ENCODE measurements at places on chromosomes 11 and 22. TPM values are rescaled to one million over a fixed set of nuclear protein-coding genes. Genes with fewer than 3 reads are reported as not detected.

DNA sequence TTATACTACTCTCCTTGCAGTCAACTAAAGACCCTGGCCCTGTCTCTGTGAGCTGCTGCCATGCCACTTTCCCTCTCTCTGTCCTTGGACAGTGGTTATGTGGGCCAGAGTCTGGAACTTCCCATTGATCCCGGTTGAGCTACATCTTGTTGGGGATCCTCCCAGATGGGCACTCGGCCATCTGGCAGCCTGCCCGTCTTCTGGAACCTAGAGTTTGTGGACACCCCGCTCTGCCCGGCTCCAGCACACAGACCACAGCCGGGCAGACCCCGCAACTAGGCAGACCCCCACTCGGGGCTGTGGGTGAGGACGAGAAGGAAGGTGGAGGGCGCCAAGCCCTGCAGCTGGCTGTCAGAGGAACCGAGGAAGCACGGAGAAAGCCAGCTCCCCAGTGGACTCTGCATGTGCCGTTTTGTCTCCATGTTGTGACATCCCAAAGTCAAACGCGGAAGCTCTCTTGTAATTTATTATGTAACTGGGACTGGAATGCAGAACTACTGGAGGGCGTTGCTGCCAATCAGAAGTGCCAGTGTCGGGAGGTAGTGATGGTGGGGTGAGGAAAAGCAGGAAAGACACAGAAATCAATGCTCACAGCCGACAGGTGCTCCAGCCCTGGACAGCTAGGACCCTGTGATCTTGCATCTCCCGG, 207.7 kb downstream of the CEP164 start:
- no peaks in the 10 kb centered on the region for H3K36me3 ChIP-seq
- no peaks in the 10 kb centered on the region for H3K27me3 ChIP-seq
- H3K27ac ChIP-seq = no peak overlapping the region
- DNase-seq = peak; percentile 63

DNA sequence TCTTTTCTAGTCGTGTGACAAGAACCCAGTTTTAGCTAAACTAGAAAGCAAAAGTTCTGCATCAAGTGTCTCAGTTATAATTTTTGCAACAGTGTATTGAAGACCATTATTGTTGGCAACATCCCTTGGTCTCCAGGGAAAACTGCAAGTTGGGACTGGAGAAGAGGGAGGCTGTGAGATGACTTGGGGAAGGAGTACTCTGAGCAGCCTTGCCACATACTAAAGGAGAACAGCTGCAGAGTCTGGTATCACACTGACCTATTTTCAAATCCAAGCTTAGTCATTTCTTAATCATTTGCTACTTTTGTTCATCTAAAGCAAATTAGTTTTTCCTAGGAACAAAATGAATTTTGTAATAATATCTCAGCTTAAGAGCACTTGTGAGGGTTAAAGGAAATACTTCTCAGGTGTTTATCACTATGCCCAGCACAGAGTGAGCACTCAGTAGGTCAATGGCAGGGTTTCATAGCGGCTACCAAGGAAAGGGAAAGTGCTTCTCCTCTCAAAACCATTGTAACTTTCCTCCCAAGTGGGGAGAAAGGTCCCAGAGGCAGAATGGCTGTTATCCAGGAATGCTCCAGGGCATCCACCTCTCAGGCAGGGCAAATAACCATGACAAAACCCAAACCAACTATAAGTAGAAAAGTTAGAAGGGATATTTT, 247.1 kb downstream of the C11orf87 start:
- no peak overlapping the region for H3K27ac ChIP-seq
- no peaks in the 10 kb centered on the region for H3K36me3 ChIP-seq
- H3K4me3 ChIP-seq = no peak overlapping the region
- DNase-seq = peak; percentile 4

DNA sequence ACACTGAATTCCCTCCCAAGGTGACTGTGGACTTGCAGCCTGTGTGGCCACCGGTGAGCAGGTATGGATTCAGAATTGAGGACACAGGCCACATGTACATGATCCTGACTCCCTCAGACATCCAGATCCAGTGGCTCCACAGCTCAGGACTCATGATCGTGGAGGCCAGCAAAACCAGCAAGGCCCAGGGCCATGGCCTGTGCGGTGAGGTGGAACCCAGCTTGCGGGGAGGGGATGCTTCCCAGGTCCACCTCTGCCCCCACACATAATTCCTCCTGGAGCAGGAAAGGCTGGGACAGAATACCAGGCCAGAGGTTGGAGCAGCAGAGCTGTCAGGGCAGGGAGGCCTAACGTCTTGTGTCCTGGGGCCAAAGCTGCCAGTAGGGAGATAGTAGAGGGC, 82.1 kb downstream of the OTOG start:
- no peaks in the 10 kb centered on the region for H3K36me3 ChIP-seq
- H3K27ac ChIP-seq = no peak overlapping the region
- no peaks in the 10 kb centered on the region for H3K27me3 ChIP-seq
- DNase-seq = no peak
- H3K4me3 ChIP-seq = no peak overlapping the region

The NPAS4 gene
- total RNA-seq = not detected

The OR10A2 gene
- not detected for total RNA-seq

DNA sequence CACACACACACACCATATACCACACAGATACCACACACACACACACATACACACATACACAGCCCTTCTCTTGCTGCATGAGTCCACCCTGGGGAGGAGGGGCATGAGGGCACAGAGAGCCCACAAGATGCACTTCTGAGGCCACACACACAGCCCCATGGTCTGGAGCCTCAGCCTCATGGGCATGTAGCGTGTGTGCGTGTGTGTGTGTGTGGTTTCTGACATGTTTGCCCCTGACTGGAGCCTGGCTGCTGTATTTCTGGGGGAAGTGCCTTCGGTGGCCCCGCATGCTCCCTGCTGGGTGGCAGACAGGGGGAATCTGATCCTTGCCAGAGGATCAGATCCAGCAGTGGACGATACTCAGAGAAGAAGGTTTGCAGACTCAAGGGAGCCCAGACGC, 97.0 kb upstream of the PRR5 start:
- DNase-seq = no peak
- H3K36me3 ChIP-seq = no peaks in the 10 kb centered on the region
- no peaks in the 10 kb centered on the region for H3K27me3 ChIP-seq
- no peak overlapping the region for H3K4me3 ChIP-seq

The SLC25A18 gene
- 4.9 TPM for total RNA-seq

DNA sequence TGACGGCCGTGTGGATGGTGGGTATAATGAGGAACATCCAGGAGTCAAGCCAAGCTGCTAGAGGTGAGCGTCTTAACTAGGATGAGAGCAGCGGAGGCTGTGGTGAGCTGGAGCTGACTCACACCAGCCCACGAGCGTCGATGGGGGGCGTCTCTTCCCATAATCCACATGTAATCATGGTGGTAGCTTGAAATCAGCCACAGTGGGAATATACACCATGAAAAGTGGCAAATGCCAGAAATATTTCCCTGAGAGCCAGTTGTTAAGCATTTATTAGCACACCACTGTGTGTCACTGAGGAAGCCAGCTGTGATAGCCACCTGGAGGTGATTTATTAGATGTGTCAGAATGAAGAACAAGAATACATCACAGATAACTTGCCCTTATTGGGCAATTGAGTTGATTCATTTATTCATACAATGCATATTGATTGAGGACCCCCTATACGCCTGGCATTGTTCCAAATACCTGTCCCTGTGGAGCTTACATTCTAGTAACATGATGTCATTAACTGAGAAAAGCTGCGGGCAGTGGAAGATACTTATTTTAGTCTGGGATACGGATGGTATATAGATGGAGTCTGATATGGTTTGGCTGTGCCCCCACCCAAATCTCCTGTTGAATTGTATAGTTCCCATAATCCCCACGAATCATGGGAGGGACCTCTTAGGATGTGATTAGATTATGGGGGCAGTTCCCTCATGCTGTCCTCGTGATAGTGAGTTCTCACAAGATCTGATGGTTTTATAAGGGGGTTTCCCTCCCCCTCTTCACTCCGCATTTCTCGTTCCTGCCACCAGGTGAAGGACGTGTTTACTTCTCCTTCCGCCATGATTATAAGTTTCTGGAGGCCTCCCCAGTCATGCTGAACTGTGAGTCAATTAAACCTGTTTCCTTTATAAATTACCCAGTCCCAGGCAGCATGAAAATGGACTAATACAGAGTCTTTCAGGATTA, 473.4 kb downstream of the METTL15 start:
- H3K27me3 ChIP-seq = no peaks in the 10 kb centered on the region
- no peak overlapping the region for H3K4me3 ChIP-seq
- no peak overlapping the region for H3K27ac ChIP-seq
- H3K4me1 ChIP-seq = no peaks in the 10 kb centered on the region

DNA sequence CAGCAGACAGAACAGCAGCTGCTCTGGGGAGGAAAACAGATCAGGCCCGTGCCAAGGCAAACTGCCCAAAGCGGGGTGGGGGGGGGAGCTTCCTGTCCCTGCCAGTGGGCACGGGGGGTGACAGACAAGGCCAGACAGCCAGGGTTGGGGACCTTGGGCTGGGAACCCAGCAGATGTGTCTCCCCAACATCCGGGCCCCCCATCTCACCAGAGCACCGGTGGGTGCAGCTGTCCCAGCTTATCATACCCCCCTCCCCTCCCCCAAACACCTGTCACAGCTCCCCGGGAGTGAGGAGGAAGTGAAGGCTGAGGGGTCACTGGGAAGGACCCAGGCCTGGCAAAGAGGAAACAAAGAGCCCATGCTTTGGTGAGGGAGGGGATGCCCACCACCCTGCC, 1.3 kb downstream of the PPP1R14B start:
- peak overlapping the region; percentile 84 for H3K4me3 ChIP-seq
- H3K27ac ChIP-seq = peak overlapping the region; percentile 91
- DNase-seq = peak; percentile 80
- H3K4me1 ChIP-seq = peaks cover 47% of the 10 kb centered on the region
- no peaks in the 10 kb centered on the region for H3K27me3 ChIP-seq
- no peaks in the 10 kb centered on the region for H3K36me3 ChIP-seq
